DND-41 (cell line): ENCODE measurements at places on chromosomes 1 and 21.

GRCh38 chr21:24055696-24056095 lies 1551.6 kb downstream of the MRPL39 start:
- DNase-seq = no peak

DNA sequence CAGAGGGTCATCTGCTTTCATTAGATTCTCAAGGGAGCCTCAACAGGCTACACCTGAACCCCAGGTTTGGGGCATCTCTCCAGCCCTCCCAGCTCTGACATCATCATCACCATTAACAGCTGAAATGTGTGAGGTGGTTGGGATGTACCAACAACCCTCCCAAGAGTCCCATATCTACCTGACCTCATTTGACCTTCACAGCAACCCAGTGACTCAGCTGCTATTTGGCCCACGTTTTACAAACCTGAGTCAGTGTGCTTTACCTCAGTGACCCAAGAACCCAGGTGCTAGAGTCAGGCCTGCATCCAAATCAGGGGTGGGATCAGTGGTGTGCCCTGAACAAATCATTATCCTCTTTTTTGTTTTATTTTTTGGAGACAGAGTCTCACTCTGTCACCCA lies 53.3 kb upstream of the TINAGL1 start:
- no peak for DNase-seq

DNA sequence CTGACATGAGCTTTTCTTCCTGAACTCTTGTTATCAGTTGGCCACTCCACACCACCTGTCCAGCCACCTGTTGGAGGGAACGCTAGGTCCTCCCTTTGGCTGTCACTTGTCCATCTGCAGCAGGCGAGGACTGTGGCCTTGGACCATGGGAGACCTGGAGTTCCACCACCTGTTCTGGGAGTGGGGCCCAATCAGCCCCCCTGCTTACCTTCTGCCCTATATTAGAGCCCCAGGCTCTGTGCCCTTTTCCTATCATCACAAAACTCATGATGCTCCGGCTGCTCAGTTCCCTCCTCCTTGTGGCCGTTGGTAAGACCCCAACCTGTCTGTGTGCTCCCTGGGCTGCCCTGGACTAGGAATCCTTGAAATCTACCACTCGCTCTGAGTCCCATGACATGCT lies at the start of gene CELA3A:
CELA3A (plus strand) TSS at position 249 of the 400 bp plus-strand sequence; CDS start at position 267, 18 bp downstream.
- DNase-seq = no peak

- peak; percentile 69 for DNase-seq
Measured at GRCh38 chr1:50348449-50349241, 74.6 kb downstream of the DMRTA2 start.

- no peak for DNase-seq
Measured at GRCh38 chr1:199733125-199733524, 294.4 kb upstream of the NR5A2 start.

- DNase-seq = no peak
Measured at GRCh38 chr1:85342207-85342606, 65.8 kb upstream of the BCL10 start.

DNA sequence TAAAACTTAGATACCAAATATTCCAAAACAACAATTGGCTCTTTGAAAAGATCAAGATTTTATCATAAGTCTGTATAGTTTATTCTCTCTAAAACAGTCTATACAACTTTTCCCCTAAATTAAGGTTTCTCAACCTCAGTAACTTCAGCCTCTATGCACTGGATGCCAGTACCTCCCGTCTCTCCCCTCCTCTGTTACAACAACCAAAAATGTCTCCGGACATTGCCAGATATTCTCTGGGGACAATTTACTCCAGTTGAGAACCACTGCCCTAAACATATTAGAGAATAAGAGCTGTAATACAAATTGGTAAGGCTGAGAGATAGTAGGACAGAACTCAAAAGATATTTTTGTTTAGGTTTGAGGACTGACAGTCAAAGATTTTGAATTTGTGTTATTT lies 71.6 kb downstream of the TMEM200B start:
- no peak for DNase-seq

GRCh38 chr1:215132156-215132555 lies 49.6 kb downstream of the KCNK2 start:
- no peak for DNase-seq

DNA sequence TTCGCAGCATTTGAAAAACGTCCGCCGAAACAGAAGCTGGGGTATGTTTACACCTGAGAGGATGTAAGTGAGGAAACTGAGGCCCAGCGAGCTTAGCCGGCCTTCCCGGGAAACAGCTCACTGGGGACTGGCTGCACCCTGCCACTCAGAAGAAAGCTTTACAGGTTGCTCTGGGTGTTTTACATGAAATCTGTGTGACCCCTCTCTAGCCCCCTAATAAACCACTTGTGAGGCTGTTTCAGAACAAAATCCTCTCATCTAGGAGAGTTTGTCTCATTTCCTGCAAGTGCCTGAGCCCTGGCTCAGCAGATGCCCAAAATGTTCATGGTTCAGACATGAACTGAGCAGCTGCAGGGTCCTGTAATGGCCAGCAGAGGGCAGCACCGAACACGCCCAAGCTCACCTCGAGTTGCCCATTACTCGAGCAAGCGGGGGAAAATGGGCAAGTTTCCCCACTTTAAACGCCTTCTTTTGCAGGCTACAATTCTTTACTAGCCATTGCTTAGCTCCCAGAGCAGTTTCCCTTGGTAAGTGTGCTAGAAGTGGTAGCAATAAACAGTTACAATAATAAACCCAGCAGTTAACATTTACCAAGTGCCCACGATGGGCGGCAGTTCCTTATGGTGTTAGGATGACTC lies 76.4 kb downstream of the FHAD1 start:
- peak; percentile 72 for DNase-seq

DNA sequence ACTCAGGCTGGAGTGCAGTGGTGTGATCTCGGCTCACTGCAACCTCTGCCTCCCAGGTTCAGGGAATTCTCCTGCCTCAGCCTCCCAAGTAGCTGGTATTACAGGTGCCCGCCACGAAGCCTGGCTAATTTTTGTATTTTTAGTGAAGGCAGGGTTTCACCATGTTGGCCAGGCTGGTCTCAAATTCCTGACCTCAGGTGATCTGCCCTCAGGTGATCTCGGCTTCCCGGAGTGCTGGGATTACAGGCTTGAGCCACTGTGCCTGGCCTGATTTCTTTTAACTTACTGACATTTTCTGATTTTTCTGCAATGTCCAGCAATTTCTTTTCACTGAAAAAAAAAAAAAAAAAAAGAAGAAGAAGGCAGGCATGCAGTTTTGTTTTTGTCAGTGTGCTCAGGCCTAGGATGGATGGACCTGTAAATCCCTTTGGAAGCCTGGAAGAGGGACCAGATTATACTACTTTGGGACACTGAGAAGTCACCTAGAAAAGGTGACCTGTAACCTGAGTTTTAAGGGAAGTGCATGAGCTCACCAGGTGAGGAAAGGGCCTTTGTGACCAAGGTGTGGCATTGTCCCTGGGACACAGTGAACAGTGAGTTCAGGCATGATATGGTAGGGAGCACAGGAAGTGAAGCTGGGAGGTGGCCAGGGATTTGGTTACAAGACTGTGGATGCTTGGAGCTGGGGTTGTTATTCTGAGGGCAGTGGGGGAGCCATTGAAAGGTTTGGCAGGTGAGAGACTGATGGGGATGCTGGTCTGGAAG lies 2.7 kb upstream of the TMEM61 start:
- no peak for DNase-seq

DNA sequence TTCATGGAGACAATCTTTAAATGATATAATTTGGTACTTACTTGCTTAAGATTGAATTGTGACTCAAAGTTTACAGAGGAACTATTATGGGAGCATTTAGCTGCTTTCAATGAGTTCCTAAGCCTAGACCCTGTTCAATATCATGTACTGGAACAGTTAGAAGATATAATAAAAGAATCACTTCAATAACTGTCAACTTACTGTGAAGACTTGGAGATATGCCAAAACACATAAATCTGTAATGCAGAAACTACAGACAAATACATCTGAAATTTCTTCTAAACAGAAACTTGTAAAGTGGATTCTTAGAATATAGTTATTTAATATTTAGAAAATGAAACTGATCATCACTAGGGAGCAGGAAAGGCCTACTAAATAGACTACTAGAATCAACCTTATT lies 259.3 kb downstream of the HLX start:
- DNase-seq = no peak

DNA sequence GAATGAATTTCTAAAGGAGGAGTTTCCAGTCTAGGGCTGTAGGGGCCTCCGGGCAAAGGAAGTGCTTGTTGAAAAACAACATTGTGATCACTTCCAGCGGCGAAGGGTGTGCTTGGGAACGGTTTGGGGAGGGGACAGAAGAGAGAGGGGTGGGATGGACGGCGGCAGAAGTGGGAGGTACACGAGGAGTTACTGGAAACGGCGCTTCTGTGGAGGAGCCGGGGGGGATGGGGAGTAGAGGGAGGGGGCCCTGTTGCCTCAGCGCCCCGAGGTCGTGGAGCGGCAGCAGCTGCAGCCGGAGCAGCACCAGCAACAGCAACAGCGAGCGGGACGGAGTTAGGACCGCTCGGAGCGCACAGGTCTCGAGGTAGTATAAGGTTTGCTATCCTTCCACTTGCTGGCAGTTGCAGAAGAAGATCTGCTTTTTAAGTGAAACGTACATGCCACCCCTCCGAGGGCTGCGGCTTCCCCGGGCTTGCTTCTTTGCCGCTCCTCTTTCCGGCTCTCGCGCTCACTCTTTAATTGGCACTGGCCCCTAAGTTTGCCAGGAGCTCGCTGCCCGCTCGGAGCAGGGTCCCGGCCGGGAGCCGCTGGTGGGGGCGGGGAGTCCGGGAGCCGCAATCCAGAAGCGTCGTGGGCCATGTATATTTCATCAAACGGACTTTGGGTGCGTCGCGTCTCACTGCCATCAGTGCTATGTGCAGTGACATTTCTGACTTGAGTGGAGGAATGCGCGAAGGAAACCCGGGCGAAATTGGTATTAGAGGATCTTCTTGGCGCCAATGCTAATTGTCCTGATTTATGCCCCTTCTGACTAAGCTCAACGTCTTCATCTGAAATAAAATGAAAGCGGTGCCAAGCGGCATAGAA lies 771 bp upstream of the NTNG1 start:
- DNase-seq = peak; percentile 64

DNA sequence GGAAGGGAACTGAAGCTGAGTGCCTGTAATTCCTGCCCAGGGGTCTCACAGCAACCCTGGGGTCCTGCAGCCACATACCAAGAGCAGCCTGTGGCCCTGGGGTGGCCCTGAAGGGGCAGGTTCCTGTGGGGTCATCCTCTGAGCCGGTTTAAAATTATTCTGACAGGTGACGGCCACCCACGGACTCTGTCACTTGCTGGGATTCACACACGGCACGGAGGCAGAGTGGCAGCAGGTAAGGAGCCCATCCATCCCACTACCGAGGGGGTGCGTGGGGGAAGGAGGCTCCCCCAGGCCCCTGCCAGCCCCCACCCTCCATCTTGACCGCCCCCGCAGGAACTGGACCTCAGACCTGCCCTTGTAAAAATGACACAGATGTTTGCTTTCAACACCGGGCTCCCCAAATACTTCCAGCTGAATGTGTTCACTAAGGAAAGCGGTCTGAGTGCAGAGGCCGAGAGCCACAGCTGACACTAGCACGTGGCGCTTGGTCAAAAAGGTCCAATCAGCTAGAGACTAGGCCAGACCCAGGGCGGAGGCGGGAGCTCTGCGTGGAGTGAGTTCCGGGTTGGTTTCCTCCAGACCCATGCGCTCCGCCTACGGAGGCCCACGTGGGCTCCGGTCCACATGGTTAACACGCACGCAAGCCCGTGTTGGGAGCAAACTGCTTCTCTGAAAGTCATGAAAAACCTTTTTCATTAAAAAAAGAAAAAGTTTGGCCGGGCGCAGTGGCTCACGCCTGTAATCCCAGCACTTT lies 10.0 kb downstream of the YBEY start:
- DNase-seq = no peak

GRCh38 chr1:151540982-151541377 lies 871 bp downstream of the TUFT1 start:
- DNase-seq = no peak

GRCh38 chr1:115648717-115649691 lies 7.2 kb downstream of the VANGL1 start:
- no peak for DNase-seq

DNA sequence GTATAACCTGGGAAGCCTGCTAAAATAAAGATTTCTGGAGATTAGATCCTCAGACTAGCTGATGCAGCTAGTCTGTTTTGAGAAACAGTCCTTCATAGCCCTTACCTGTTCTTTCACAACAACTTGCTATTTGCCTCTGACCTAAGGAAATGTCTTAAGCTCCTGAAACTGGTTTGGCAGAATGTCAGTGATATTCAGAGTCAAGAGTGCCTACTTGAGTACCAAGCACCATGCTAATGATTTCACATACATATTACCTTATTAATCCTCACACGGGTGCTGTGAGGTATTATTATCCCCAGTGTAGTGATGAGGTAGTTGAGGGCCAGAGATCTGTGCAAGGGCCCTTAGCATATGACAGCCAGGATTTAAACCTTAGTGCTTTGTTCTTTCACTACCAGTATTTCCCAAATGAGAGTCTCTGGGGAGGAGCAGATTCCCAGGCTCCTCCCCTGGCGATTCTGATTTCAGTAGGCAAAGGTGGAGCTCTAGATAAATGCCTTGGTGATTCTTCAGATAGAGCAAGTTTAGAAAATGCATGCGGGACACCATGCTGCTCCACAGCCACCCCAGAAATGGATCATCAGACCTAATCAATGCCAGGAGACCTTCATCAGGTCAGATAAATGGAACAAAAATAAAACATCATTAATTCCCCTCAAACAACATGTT lies 47.4 kb upstream of the WNT2B start:
- DNase-seq = no peak

DNA sequence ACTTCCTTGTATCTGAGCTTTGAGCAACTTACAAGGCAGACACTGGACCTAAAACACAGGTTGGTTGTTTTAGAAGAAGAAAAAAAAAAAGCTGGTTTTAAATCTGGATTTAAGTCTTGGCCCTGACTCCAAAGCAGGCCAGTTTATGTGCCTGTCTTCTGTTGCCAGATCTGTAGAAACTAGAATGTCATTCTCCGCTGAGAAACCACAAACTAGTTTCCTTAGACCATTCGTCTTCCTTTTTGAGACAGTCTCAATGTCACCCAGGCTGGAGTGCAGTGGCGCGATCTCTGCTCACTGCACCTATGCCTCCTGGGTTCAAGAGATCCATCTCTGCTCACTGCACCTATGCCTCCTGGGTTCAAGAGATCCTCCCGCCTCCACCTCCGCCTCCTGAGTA lies 33.9 kb downstream of the APP start:
- peak; percentile 10 for DNase-seq
